Spinal cord (tissue), 10 donors: ENCODE measurements at places on chromosomes 13 and 19. TPM values are rescaled to one million over a fixed set of nuclear protein-coding genes. Genes with fewer than 3 reads are reported as not detected.

IZUMO2 gene
- not detected for total RNA-seq

CRB3 gene
- 0.44 TPM for total RNA-seq

LIG1 gene
- 21.7 TPM for total RNA-seq

KIR2DL3 gene
- total RNA-seq = not detected

AP2A1 gene
- total RNA-seq = 61.6 TPM

PTPRH gene
- total RNA-seq = 4.5 TPM

TPRX1 gene
- not detected for total RNA-seq

ZNF442 gene
- total RNA-seq = 13.2 TPM

SCAF1 gene
- total RNA-seq = 11.8 TPM

ERICH4 gene
- not detected for total RNA-seq
